RWPE1 (cell line): ENCODE measurements at places on chromosomes 3 and 15.

GRCh38 chr3:119976214-119976613 is 118.0 kb downstream of the GSK3B start:
- DNase-seq = peak; percentile 5

- no peak for DNase-seq
Measured at GRCh38 chr3:82030916-82031315, 269.5 kb upstream of the GBE1 start.

DNA sequence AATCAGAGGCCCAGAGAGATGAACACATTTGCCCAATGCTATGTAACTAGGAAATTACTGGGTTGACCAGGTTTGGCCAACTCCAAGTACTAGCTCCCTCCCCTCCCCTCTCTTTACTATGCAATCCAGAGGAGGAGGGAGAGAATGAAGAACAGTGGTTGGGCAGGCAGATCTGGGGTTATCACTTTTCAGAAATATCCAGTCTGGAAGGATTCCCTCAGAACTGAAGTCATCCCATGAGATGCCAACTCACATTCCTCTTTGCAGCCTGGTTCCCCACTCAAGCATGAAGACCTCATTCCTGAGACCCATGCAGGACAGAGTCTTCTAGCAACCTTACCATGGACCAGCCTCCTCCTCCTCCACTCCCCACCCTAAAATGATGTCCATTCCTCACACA is 201.1 kb downstream of the TLE3 start:
- DNase-seq = no peak

DNA sequence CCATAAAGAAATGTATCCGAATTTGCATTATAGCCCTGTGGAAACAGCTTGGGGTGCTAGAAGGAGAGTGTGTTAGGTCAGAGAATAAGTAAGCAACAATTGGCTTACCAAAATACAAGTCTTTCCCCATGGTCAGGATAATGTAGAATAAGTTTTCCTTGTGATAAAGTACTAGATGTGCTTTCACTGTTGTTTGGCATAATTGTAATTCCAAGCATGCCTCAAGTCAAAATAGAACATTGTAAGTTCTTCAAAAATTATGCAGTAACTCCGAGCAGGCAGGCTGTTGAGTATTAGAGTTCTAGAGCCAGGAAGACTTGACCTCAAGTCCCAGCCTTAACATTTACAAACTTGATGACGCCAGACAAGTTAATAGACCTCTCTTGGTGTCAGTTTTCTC is 242.0 kb downstream of the TUSC7 start:
- no peak for DNase-seq

- DNase-seq = peak; percentile 57
Measured at GRCh38 chr15:76059320-76060117, at the start of gene TMEM266. TSS of gene TMEM266 (plus strand) at chr15:76059985. CDS start at chr15:76134264, 74,279 bp downstream.

DNA sequence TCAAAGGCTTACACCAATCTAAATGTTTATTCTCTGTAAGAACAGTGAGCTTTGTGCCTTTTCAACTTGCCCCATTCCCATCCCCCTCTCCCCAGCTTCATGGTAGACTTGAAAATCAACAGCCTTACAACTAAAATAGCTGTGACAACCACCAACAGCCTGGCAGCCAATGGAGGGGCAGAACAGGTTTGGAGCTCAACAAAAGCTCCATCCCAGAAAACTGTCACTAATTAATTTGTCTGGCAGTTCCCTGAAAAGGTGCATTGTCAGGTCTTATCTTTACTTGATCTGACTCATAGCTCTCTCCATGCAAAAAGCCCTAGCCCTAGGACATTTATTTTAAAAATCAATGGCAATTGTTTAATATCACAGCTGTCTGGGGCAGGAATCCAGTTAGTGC is 22.6 kb downstream of the MTHFS start:
- peak; percentile 15 for DNase-seq

DNA sequence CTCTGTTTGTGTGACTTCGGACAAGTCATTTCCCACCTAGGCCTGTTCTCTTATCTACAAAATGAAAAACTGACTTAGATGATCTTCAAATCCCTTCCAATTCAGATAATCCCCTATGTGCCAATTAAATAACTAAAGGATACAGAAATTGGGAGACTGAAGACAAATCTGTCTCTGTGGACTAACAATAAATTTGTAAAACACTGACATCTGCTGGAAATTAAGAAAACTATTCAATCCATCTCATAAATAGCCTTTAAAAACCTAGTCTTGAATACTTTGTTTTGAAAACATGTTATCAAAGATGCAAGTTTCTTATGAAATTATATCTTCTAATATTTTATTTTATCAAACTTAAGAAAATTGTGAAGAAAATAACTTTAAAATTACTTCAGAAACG is 38.3 kb downstream of the MTHFS start:
- no peak for DNase-seq

GRCh38 chr3:46286947-46287565 is 44.8 kb downstream of the CCR3 start:
- DNase-seq = no peak

GRCh38 chr3:16056217-16056616 is 118.3 kb upstream of the GALNT15 start:
- DNase-seq = no peak

GRCh38 chr3:24006-24405 is 172.6 kb upstream of the CHL1 start:
- DNase-seq = no peak

DNA sequence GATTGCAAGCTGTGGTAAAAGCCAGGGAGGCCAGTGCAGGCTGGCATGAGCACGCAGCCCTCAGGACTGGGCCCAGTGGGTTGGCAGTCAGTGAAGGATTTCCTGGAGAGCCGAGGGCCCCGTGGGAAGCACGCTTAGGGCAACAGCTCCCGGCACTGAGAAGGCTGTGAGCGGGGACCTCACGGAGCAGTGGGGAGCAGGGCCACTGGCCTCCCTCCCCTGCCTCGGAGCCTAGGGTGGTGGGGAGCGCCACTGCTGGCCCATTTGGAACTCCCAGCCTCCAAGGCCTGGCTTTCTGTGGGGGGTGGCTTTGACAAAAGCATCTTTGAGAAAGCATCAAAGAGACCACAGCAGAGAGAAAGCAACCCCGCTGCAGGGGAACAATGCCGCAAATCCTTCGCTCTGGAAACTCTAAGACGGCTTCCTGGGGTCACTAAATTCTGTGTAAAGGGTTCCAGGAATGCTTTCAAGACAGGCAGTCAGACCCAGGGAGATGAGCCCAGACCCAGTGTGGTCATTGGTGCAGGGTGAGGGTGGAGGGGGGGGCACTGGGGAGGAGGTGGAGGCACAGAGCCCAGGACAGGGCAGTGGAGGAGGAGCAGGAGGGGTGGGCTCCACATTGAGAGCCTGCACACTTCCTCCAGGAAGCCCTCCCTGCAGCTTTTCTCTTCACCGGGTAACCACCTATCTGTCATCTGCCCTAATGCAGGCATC is 9.5 kb upstream of the APBA2 start:
- DNase-seq = no peak

DNA sequence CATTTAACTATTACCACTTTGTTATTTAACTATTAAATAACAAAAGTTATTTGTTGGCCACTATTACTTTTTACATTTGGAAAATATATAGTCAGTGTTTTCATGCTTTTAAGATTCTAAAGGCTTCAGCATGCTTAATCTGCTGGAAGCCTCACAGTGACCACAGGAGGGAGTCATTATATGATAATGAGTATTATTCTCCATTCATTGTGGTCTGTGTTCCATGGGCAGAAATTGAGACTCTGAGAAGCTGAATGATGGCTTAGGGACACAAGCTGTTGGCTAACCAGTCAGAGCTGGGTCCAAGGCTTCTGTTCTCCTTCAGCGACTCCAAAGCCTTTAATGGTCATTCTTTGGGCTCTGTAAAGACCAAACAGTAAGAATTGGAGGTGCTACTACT is 64.7 kb downstream of the BFSP2 start:
- DNase-seq = peak; percentile 41

- DNase-seq = peak; percentile 25
Measured at GRCh38 chr3:127124120-127124519, 68.8 kb upstream of the PRR23E start.
